ENCODE measurements at places on chromosomes 11 and 22.

DNA sequence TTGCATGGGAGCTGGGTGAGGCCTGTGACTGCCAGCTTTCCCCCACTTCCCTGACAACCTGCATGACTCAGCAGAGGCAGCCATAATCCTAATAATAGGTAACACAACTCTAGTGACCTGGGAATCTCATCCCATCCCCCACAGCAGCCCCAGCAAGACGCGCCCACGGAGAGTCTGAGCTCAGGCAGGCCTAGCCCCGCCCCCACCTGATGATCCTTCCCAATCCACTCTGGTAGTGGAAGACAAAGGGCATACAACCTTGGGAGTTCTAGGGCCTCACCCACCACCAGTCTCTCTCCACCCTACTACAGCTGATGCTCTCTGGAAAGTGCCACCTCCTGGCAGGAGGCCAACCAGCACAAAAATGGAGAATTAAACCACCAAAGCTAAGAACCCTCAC, 60.3 kb downstream of the CWF19L2 start:
- DNase-seq = peak; percentile 6

DNA sequence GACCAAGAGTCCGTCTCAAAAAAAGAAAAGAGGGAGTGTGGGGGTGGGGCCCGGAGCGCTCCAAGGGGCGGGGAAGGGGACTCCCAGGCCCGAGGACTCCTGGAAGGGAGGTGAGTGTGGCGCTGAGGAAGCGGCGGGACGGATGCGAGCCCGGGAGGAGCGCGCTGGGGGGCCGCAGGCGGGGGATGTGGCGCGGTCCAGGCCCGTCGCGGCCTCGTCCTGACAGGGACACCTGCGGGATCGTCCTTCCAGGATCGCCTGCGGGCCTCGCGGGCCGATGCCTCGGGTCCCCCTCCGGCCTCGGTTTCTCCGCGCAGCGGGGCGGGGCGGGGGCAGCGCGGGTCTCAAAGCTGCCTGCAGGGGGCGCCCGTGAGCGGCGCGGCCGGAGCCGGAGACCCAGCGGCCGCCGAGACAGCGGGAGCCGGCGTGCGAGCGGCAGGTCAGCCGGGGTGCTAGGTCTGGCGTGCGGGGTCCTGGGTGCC, 3.8 kb upstream of the ADORA2A start:
- no peak for DNase-seq

GRCh38 chr22:48482771-48483170, 1344.9 kb downstream of the BRD1 start:
- DNase-seq = no peak

DNA sequence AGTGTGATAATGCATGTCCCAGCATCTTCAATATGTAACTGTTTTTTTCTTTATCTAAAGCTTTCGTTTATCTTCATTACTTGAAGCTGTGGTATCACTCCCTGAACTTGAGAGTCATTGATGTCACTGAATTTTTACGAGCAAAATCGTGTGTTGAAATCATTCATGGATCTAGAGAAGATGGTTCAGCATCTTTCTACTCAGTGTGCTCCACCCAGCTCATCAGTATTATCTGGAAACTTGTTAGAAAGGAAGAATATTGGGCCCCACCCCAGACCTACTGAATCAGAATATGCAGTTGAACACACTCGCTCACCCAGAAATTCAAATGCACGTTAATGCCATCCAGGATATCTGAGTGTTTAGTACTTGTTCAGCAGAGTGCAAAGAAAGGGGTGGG, 8.3 kb downstream of the CDON start:
- no peak for DNase-seq

- no peak for DNase-seq
Observed at GRCh38 chr22:37812869-37813678, 5.3 kb downstream of the GCAT start.

DNA sequence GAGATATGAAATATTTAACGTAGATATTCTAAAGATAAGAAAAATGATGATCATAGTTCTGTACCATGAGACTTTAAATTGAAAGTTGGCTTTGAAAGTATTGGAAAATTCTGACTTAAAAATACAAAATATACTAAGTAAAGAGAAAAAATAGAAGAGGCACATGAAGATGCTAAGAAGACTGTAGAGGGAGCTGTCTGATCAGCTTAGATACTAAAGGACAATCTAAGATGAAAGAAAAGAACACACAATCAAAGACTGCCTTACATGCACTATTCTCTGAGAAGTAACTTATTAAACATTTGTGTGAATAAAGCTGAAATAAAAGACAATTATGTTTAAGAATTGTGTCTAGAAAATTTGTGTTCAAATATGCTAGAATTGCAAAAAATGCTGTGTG, 55.1 kb downstream of the RBMXL2 start:
- peak; percentile 27 for DNase-seq

- DNase-seq = peak; percentile 77
Observed at GRCh38 chr11:104668797-104669463, 229.3 kb downstream of the CASP12 start.

- DNase-seq = no peak
Observed at GRCh38 chr11:109401545-109401944, 20.4 kb upstream of the C11orf87 start.

DNA sequence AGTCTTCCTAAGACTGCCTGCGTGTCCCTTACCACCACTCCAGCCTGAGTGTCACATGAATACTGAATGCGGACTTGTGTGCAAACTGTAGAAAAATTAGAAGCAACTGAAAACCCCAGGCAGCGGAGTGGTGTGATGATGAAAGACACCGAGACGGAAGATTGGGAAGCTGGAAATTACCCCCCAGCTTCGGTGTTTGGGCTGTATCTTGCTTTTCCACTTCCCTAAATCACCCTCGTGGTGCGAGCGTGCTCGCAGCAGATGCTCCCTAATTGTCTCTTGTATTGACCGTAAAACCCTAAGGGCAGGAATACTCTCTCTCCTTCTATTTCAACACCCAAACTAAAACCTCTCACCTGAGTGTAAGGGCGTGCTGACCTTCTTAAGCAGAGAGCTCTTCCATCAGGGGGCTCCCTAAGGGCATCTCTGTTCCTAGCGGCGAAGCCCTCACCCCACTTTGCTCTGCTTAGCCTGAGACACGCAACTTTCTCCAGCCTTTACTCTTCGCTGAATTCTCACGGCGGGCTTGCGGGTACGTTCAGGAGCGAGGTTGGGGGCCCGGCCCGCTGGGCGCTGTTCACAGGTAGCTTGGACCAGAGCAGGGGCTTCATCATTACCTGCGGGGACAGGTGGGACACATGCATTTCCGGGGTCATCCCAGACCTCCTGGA, 62.4 kb downstream of the CRYBB2 start:
- DNase-seq = no peak

GRCh38 chr11:40722179-40722795, 737.2 kb downstream of the LRRC4C start:
- peak; percentile 58 for DNase-seq

GRCh38 chr11:12239804-12240371, 129.5 kb downstream of the MICAL2 start:
- DNase-seq = no peak

DNA sequence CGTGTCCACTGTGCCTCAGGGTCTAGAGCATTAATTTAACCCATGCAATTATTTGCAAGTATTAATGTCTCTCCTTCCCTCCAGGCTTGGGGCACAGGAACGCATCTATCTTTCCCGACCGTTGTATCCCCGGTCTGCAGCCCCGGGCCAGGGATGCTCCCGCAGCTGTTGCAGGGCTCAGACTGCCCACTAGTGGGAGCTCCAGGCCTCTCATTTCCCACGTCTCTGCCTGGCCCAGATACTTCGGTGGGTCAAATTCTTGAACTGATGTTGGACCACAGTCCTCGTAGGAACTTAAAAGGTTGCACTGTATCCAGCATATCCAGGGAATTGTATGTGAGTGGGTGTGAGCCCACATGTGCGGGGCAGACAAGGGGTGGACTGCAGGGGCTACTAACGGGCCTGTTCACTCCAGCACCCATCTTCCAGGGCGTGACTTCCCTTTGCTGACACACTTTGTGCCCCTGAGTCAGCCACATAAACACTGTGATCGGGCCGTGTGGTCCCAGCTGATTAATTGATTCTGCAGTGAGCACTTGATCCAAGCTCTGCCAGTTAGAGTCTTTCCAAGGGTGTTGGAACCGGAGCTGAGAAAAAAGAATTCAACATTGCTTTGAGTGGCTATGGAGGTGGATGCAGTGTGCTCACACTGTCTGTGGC, 451.3 kb downstream of the TBC1D22A start:
- DNase-seq = no peak

- DNase-seq = no peak
Observed at GRCh38 chr11:116461789-116462188, 311.0 kb downstream of the BUD13 start.

DNA sequence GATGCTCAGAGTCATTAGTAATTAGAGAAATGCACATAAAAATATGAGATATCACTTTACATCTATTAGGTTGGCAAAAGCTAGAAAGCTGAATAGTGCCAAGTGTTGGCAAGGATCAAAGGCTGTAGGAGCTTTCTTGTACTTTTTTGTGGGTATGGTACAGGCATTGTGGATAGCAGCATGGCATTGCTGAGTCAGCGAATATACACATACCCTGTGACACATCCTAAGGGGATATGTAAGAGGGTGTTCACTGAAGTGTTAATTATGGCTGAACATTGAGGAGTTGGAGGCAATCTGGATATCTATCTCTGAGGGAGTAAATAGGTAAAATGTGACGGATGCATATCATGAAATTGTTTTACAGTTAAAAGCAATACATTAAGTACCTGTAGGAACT, 27.0 kb upstream of the IL18BP start:
- DNase-seq = no peak

- no peak for DNase-seq
Observed at GRCh38 chr11:10993186-10993585, 135.3 kb upstream of the ZBED5 start.

DNA sequence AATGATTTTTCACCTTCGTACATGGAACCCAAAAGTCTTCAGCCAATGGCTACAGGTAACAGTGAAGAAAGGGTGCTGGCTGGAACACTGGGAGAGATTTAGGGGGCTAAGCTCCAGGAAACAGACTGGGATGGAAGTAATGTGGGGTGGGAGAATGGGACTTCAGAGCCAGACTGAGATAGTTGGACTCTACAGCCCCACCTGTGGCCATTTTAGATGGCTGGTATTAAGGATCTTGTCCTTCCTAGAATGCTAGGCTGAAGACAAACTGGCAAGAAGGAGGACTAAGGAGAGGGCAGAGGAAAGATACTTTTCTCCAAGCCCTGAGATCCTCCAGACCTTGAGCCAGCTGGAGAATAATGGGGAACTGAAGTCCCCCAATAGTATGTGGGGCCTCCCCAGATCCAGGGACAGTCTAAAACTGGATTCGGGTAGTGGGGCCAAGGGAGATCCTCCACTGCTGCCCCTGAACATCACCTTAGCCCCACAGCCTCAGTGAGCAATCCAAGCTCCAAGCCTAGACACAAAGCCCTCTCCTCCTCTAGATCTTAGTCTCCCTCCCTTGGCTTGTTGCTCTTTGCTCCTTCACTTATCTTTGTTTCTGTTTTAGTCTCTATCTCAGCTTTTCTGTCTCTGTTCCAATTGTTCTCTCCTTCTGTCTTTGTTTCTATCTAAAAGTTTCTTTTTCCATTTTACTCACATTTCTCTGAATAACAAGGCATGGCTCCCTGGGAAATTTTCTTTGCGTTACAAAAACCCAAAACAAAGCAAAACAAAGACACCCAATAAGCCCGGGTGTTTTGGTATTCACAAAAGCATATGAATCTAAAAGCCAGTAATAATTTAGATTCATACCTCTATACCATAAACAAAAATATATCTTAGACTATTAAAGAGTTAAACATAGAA, 16.2 kb upstream of the RRAS2 start:
- DNase-seq = no peak

GRCh38 chr11:117197516-117198456, 1.4 kb upstream of the TAGLN start:
- DNase-seq = no peak

- no peak for DNase-seq
Observed at GRCh38 chr22:31995046-31995445, 48.0 kb upstream of the SLC5A1 start.

DNA sequence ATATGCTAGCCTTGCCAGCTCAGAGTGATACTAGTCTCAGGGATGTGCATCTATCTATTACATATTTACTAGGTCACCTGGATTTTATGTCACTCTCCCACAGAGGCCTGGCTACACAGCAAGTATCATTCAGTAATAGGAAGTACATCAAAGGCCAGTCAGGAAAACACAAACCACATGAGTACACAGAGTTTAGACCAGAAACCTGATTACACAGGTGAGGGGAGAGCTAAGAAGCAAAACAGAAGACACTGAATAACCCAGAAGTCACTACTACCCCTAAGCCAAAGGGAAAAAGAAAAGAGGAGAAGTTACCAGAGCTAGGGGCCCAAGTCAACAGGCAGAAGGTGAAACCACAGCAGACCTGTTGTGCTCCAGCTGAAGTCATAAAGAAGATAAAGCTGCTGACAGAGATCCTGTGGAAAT, 13.3 kb downstream of the LPXN start:
- DNase-seq = no peak

GRCh38 chr11:83671289-83671688, 385.1 kb upstream of the CCDC90B start:
- DNase-seq = no peak

DNA sequence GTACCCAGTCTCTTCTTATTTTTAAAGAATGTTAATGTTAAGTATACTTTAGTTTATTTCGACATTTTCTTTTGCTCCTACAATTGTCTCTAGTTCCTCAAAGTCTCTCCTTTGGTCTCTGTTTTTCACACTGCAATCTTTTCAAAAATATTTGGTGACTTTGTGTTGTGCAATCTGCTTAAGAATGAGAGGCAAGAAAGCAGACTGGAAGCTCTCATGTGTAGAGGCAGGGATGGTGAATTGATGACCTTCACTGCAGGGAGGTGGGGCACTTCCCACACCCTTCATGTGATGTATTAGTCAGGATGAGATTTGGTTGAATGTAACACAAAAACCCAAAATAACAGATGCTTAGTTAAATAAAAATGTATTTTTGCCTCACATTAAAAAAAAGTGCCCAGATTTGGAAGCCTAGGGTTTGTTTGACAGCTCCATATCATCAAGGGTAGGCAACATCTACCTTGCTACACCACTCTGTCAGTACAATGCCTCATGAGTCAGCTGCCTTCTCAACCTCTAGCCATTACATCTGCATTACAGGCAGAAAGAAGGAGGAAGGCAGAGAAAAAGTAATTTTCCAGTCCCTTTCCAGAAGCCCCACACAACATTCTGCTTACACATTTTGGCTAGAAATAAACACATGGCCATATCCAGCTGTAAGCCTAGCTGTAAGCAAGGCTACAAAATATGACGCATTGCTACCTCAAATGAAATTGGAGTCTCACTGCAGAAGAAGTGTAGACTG, 3.8 kb upstream of the MMP27 start:
- DNase-seq = peak; percentile 39
